ENCODE measurements at places on chromosomes 2 and 18.

GRCh38 chr2:234091883-234092282, 41.4 kb downstream of the SPP2 start:
- no peak for DNase-seq

DNA sequence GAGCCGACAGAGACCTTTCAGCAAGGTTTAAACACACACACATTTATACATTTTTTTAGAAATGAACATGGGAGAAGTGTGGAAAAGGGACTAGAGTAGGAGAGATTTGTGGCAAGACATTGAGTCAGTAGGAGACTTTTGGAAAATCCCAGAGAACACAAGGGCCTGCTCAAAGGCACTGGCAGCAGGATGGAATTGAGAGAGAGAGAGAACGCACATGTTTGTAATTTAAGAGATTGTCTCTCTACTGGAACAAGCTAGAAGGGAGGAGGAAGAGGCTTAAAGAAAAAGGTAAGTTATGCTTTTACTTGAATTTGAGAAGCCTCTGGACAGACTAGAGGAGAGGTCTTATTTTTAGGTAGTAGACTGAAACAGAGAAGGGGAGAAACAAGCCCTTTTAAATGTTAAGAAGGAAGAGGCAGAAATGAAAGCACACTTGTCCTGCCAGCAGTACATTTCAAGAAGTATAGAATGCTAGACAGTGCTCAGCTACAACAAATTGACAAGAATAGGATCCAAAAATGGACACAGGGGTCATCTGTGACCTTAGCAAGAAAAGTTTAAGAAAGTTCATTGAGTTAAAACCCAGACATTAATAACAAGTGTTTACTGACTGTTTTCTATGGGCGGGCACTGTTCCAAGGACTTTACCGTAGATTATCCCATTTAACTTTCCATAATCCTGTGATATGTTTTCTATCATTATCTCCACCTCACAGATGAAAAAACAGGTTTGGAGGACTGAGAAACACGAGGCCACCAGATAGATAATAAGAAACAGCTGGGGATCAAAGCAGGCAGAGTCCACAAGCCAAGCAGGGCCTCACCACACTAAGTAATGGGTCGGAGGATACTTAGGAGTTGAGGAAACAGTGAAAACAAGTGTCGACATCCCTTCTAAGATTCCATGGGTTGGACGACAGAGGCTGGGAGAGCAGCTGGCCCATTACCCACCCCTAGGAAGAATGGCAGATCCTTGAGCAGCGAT, 306.5 kb upstream of the NRP2 start:
- no peak for DNase-seq

GRCh38 chr2:18950361-18950851, 361.0 kb upstream of the NT5C1B start:
- no peak for DNase-seq

GRCh38 chr2:106956879-106957278, 70.9 kb upstream of the ST6GAL2 start:
- no peak for DNase-seq

DNA sequence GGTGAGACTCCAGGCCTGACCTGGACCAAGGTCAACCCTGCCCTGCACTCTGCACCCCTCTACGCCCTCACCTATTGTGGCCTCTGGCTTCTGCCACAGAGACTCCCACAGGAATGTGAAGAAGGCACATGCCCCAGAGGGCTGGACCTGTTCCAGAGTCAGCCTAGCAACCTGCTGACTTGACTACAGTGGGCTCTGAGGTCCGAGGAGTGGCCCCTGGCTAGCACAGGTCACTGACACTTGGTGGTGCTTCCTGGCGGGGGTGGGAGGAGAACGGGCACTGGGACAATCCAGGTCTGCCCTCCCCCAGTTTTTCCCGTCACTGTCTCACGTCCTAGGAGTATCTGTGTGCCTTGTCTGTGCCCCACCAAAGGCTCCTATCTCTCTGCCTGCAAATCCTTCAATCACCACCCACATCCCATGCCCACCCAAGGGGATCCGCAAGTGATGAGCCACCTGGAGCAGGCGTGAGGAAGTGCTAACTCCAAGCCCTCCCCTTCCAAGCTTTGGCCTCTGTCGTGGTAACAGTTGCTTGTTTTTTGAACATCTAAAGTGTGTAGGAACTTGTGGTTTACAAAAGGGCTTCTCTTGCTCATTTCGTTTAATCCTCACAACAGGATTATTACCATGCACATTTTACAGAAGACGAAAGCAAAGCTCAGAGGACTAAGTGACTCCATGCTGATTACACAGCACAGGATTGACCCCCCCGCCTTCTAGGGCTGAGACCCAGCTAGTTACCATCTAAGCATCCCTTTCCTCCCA, 86.2 kb downstream of the MCFD2 start:
- DNase-seq = no peak

DNA sequence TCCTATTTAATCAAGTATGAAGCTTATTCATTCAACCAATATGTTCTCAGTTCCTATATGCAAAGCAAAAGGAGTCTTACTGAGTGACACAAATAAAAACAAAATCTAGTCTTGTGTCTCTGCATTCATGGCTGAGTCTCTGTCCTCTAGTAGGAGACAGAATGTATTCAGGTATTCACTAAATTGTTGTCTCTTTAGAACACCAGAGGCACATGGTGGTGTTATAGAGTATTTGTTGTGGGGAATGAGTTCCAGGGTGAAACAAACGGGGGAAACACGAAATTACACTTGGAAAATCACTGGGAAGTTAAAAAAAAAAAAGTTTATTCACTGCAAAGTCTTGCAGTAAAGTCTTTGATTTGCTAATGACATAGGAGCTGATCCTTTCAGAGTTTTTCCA, 131.7 kb upstream of the FSHR start:
- no peak for DNase-seq

- no peak for DNase-seq
These were observed 230.5 kb downstream of the MBD2 start for GRCh38 chr18:53994016-53994415.

DNA sequence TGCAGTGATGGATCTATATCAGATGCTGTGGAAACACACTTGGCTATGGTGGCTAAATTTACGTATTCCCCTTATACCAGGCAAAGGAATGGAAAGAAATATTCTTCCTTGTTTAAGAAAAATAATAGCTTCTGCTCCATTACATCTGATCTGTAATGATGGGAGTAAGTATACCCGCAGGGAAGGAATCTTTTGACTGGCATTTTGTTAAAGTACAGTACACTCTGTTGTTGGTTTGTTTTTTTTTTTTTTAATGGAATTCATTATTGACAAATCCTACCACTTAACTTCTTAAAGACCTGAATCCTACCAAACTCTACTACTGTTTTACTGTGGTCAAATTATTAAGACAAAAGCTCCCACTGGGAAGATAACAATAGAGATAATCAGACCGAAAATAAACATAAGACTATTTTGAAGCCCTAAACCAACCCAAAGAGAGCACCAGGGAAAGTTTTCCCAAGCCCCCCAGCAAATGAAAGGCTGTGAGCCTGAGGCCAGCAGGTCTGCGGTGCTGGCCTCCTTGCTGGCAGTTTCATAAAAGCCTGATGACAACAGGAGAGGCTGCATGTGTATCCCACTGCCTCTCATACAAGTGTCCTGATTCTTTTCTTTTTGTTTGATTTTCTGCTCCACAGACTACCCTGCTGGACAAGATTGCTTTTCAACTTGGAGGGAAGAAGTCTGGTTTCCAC, 101.0 kb downstream of the SLC25A12 start:
- no peak for DNase-seq

DNA sequence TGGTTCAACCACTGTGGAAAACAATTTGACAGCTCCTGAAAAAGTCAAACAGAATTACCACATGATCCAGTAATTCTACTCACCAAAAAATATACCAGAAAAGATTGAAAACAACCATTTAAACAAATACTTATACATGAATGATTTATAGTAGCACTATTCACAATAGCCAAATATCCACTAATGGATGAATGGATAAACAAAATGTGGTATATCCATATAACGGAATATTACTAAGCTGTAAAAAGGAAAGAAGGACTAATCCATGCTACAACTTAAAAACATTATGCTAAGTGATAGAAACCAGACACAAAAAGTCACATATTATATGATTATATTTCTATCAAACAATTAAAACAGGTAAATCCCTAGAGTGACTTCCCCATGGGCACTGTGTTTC, 131.5 kb downstream of the SPOPL start:
- DNase-seq = no peak

- no peak for DNase-seq
These were observed 56.5 kb downstream of the MTX2 start for GRCh38 chr2:176325732-176326131.

DNA sequence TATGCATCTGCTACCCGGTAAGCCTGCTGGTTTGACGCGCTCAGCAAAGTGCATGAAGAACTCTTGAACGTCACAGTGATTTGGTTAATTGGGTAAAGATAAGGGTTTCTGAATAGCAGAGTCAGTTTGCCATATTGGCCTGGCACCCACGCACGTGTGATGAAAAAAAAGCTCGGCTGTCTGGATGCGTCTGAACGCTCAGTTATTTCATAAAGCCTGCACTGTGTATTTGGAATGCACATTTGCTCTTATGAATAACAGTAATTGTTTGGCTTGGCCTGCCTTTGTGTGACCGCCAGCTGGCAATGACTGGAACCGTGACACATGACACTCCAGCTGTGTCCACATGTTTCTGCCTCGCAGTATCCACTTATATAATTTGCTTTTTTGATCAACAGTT, 129.2 kb upstream of the MEIS1 start:
- DNase-seq = no peak

DNA sequence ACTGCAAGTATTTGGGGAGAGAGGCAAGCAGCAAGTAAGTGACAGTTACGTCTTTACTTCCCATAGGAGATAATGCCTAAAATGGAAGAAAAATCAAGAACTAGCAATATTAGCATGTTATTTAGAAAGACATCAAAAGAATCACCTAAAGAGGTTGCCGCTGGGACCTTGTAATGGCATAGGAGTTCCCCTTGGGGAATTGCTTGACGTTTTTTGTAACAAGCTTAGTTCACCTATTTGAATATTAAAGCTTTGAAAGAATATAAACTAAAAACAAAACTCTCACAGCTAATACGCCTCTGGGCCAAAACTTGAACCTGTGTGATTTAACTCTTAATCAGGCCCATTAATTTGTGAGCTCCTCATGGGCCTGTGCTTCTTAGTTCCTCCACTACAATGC, 89.0 kb downstream of the AAK1 start:
- no peak for DNase-seq

GRCh38 chr2:226652983-226653765, 146.4 kb downstream of the IRS1 start:
- DNase-seq = no peak

GRCh38 chr2:226772389-226773179, 27.0 kb downstream of the IRS1 start:
- DNase-seq = peak; percentile 51

Data from CD4-positive, alpha-beta T cell treated with Interleukin-17A for 1 hour (primary cell).